CD4-positive, alpha-beta T cell treated with Interleukin-17A for 1 hour (primary cell): ENCODE measurements at places on chromosomes 11 and 22.

DNA sequence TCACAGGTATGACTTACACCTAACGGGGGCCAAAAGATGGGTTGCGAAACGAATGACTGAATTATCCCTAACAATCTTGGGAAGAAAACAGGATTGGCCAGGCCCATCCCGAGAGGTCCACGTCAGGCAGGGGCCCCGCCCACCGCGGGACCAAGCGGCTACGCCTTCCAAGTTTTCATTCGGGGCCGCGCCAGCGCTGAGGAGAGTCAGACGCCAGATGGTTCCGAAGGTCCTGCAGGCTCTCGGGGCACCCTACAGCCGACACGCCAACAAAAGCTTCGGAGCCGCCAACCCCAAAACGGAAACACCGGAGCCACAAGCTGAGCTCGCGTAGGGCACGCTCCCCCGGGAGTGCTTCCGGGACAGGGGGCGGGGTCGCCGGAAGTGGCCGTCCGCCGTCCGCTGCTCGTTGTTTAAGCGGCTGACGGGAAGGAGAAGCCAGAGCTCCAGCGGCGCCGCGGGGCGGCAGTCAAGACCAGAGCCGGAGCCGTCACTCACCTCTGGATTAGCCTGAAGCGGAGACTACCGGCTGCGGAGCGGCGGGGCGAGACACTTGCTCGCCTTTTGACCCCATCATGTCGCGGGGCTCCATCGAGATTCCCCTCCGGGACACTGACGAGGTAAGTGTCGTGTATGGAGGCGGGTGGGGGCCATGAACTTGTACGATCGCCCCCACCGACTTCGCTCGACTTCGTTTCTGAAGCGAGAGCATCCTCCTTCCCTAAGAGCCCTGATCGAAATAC lies at the start of gene CTR9:
Gene CTR9, plus strand, starts transcription at position 409 of the 743 bp plus-strand sequence. Its CDS starts 167 bp downstream, at position 576.
- peak; percentile 91 for DNase-seq

GRCh38 chr11:66762088-66762487 lies 33.1 kb upstream of the SPTBN2 start:
- no peak for DNase-seq

GRCh38 chr22:27241430-27242321 lies 559.9 kb downstream of the MN1 start:
- DNase-seq, result no peak

DNA sequence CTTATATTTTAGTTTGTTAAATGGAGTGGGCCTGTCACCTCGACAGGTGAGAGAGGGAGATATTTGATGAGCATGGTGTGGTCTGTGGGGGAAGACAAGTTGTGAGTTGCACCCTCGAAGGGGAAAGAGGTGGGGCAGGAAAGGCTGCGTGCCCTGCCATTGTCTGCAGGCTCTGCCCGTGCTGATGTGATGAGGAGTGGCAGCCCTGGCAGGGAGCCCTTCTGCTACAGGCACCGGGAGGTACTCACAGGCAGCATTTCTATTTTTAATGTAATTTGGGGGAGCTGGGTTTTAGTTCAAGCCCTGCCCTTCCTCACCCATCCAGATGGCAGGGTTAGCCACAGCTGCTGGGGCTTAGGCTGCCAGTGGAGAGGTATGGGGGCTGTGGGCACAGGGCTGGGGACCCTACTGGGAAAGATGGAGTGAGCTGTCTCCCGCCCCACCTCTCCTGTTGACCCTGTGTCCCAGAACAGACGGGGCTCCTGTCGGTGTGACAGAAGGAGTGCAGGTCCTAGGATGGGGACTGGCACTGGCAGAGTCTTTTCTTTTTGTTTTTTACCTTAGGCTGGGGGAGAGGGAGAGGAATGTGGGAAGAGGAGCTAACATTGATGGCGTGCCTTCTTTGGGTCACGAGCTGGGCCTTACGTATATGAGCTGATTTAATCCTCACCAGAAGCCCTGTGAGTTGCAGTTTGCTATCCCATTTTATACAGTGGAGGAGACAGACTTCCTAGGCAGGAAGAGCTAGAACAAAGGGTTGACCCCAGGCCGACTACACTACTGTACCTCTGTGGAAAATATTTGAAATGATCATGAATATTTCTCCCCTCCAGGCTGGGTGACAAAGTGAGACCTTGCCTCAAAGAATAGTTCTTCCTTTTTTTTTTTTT lies 51.6 kb downstream of the CEP164 start:
- no peak for DNase-seq

- no peak for DNase-seq
Observed at GRCh38 chr22:33774781-33775180, 145.5 kb downstream of the LARGE1 start.

DNA sequence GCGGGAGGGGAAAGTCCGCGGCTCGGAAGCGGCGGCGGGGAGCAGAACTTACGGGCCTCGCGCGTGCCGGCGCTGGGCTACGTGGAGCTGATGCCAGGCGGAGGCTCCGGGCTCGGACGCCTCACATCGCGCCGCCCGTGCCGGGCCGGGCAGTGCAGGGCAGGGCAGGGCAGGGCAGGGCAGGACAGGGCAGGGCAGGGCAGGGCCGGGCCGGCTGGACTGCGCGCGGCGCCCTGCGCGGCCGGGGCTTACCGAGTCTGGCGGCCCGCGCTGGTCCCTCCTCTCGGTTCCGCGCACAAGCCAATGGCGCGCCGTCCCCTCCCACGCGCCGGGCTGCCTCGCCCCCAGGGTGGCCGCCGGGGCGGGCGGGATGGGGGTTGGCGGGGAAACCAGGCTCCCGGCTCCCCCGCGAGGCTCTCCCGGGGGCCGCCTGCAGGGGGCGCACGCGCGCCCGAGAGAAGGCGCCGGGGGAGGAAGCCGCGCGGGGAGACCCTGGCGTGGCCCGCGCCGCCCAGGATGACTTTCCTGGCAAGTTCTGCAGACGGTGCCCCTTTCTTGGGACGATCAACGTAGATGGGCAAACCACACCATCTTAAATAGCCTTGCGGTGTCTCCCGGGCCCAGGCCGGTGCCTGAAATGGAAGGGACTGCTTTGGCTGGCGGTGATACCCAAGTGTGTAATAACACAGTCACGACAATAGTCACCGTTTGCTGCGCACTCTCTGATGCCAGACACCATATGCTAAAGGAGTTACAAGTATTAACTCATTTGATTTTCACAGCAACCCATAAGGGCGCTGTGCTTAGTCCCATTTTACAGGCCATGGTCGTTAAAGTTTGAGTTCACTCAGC lies at the start of gene TP53I11:
Gene TP53I11, minus strand, starts transcription at position 259 of the 852 bp plus-strand sequence. CDS start 12,548 bp downstream, outside the sequence.
- peak; percentile 70 for DNase-seq

DNA sequence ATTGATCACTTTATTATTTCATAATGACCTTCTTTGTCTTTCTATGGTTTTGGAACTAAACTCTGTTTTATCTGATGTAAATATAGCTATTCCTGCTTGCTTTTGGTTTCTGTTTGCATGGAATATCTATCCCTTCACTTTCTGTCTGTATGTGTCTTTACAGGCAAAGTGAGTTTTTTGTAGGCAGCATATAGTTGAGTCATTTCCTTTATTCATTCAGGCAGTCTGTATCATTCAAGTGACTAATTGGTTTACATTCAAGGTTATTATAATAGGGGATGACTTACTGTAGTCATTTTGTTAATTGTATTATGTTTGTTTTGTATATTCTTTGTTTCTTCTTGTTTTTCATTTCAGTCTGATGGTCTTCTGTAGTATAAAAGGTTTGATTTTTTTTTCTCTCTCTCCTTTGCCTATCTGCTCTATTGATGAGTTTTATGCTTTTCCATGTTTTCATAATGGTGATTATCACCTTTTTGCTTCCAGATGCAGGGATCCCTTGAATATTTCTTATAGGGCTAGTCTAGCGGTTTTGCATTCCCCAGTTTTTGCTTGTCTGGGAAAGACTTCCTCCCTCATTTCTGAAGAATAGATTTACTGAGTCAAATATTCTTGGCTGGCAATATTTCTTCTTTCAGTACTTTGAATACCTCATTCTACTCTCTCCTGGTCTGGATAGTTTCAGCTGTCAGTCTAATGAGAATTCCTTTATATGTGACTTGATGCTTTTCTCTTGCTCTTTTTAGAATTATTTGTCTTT lies 50.4 kb downstream of the GDPD4 start:
- DNase-seq, result no peak

- DNase-seq, result no peak
Observed at GRCh38 chr11:129538323-129538722, 162.7 kb downstream of the BARX2 start.

DNA sequence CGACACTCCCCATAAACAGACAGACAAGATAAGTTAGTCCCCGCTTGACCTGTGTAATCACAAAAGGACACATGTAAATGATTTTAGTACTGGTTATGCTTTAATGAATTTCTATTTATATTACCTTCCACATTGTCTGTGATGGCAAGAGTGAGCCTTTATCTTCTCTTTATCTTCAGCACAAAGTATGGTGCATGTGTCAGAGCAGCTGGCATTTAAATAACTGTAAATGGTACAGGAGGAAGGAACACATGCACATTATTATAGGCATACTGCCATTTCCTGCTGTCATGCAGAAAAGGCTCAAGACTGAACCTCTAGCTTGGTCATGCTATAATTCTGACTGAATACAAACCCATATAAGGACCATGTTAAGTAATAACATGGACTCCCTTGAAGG lies 1342.7 kb upstream of the TENM4 start:
- no peak for DNase-seq

DNA sequence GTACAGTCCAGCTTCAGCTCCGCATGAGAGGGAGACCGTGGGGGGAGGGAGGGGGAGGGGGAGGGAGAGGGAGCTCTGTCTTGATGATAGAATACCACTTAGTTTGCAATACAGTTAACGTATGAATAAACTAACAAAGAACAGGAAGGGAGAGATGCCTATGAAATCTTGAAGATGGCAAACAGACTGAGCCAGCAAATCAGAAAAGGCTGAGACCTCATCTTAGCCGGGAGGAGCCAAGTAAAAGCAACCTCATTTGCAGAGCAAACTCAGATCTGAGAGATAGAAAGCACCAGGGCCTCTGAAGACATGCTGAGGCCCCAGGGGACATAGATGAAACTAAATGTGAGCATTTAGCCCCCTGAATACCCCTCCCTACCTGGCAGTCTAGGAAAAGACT lies 23.0 kb downstream of the APLP2 start:
- no peak for DNase-seq

DNA sequence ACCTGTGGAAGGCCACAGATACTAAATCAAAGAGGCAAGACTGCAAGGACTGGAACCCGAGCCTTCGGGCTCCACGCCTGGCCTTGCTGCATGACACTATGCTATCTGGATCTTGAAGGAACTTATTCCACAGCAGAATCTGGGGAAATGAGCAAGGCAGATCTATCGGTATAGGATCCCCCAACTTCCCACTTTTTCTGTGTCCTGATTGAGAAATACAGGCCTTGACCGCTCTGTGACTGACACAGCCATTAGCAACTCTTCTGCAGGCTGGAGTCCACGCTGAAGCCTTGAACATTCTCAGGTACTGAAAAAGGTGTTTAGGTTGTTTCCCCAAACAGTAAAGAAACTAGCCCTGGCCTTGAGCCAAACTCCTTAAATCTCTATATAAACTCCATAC lies 241.2 kb upstream of the NARS2 start:
- no peak for DNase-seq

DNA sequence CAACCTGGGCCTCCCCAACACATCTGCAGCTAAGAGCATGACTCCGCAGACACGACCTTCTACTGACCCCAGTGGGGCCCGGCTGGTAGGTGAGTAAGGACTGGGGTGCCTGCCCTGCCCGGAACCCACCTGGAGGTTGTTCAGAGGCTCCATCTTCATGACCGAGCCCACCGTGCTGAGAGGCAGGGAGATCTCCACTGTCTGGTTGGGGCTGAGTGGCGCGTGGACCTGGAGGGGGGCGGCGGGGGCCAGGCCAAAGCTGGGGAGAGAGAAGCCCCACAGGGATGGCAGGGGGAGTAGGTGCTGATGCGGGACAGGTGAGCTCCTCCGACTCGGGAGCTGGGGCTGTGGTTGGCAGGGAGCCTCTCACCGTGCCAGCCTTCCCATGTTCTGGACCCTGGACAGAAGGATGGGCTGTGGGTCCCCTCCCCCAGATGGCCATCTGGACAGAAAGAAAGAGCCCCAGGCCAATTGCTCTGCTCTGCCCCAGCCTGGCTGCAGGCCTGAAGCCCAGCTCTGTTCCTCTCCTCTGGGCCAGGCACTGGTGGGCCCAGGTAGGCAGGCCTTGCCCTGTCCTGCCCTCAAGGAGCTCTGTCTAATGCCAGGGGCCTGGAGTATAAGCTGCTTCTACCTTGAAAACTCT lies 16.3 kb upstream of the RASL10A start:
- no peak for DNase-seq

DNA sequence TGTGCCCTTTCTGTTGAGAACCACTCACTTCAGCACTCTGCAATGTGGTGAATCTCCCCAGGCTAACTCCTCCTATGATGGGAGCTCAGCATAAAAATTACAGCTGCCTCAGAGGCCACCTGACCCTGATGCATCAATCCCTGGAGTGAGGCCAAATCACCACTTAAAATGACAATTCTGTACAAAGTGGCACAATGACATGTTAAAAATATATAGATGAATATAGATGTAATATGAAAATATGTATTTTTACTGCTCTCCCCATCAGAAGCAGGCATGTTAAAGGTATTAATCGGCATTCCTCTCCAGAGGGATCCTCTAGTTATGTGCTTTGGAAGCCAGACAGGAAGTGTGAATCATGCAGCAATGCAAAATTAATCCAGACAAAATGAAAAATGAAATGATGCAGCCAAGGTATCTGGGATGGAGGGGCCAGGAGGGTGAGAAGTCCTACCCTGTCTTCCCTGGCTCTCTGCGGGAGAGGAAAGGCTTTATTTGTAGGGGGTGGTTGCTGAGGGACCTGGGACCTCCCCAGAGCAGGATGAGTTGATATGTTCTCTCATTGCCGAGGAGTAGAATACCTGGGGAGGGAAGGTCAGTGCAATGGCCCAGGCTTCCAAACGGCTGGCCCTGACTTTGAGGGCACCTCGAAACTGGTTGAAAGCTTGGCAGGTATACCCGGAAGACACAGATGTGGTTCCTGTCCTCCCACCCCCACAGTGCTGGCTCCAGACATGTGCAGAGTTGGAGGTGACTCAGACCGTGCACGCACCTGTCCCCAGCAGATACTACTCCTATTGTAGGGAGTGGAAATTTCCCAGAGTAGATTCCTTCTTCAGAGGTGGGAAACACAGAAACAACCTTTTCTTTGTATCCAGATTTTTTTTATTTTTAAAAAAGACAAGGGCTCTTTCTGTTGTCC lies 347.9 kb upstream of the NCAM1 start:
- DNase-seq, result no peak

GRCh38 chr22:27835446-27835845 lies 33.9 kb upstream of the MN1 start:
- no peak for DNase-seq

- peak; percentile 34 for DNase-seq
Observed at GRCh38 chr11:110463153-110463552, 33.4 kb downstream of the FDX1 start.

DNA sequence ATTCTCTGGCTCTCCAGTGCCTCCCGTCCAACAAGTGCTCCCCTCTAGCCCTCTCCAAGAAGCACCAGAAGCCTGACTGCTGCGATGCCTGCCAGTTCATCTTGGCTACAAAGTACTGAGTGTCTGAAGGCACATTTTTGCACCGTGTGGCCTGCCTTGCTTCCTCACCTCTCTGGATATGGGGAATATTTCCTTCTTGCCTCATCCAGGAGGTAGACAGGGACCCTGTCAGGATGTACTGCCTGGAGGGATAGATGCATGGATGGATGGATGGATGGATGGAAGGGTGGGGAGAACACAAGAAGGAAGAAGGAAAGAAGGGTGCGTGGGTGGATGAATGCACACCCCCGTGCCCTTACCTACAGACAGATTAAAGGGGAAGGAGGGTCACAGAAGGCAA lies 27.6 kb downstream of the KCTD17 start:
- no peak for DNase-seq
